Iris pigment epithelial cell (primary cell): ENCODE measurements at places on chromosomes 16 and 17.

DNA sequence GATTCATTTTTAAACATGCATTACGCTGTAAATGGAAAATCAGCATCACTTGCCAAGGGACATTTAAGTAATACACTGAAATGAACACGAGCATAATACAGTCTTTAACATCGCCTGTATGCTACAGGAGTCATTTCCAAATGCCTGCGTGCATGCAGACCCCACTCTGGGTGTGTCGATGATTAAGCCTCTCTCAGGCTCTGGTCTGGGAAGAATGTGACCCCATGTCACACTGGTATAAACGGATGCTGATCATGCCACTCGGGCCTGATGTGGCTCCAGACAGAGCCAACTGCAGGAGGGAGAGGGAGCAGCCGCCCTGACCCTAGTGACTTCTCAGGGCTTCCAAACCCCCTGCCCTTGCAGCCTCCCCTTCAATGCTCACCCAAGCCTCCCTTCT, 10.8 kb downstream of the EMP2 start:
- no peak for DNase-seq

DNA sequence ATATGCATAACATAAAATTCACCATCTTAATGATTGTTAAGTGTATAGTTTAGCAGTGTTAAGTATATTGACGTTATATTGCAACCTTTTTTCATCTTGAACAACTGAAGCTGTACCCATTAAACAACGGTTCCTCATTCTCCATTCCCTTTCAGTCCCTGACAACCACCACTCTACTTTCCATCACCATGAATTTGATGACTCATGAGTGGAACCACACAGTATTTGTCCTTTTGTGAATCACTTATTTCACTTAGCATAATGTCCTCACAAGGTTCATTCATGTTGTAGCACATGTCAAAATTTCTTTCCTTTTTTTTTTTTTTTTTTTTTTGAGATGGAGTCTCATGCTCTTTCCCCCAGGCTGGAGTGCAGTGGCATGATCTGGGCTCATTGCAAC, 46.0 kb downstream of the HOXB1 start:
- peak; percentile 69 for DNase-seq

DNA sequence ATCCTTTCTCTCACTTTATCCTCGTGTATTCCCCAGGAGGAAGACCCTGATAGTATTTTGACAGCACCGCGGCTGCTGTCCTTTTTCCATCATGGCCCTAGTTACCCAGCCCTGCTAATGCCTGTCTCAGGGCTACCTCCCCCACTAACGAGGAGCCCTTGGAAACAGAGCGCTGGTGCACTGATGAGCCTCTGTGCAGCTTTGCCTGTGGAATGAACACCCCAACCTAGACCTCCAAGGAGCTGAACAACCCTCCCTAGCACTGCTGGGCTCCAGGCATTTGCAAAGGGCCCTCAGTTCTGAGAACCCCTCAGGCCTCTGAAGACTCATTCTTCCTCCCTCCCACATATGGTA, 23.3 kb upstream of the CCL1 start:
- no peak for DNase-seq

- peak; percentile 33 for DNase-seq
These were observed 38.7 kb upstream of the FOXJ1 start for GRCh38 chr17:76179496-76180467.

DNA sequence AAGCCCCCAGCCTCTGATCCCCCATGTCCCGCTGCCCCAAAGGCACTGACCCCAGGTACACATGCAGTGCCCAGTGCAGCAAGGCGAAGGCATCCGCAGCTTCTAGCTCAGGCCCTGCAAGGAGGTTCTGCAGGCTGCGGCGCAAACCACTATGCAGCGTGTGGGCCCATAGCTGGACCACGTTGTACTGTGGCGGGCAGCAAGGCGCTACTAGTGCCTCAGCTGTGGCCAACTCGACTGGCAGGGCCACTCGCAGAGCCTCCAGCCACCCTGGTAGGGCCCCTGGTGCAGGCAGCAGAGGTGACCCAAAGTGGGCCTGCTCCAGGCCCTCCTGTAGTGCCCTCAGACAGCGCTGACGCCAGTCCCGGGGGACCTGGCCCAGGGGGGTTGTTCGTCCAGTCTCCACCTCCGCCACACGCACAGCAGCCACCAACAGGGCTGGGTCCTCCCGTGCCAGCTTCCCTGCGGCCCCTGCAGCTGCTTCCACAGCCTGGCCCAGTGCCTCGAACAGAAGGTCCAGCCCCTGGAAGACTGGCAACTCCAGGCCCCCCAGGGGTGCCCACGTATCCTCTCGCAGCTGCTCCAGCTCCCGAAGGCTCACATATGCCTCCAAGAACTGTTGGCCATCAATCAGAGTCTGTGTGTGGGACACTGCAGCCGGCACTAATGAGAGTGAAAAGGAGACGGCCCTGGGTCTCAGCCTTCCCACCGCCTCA, 2.6 kb downstream of the EXOC3L1 start:
- DNase-seq = no peak

DNA sequence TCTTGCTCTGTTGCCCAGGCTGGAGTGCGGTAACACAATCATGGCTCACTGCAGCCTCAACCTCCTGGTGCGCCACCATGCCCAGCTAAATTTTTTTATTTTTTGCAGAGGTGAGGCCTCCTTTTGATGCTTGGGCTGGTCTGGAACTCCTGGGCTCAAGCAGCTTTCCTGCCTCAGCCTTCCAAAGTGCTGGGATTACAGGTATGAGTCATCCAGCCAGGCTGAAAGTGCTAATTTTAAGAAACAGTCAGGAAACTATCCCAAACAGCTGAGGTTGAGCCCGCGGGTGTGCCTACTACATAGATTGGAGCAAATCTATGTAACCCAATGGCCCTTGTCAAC, 738 bp upstream of the XPO6 start:
- no peak for DNase-seq
